HS-5 (cell line): ENCODE measurements at places on chromosomes 1 and 21.

DNA sequence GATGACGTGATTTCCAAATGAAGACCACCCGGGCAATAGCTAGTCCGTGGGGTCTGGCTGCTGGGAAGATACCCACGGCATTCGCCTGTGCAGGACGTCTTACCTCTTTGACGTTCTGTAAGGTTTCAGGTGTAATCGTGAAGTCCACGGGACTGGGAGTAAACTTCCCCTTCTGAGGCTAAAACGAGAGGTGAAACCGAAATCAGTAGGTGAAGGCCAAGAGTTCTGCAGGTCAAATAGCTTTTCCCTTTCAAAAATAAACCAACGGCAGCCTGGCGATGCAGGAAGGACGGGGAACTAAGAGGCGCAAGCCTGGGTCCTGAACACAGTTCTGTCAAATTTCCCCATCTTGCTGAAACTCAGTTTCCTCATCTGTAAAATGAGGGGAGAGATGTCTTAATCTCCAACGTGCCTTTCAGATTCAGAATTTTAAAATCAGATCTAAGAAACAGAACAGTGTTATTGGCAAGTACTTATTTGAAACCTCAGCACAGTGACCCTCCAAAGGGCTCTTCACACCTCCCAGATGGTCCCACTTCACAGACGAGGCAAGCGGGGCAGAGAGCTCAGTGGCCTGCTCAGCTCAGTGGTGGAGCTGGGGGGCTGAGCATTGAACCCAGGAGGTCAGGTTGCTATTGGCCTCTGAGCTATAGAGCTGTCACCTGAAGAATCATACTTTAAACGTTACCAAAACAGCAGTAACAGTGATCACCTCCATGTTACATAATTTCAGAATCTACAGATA, 34.7 kb downstream of the VPS26C start:
- no peak for DNase-seq

DNA sequence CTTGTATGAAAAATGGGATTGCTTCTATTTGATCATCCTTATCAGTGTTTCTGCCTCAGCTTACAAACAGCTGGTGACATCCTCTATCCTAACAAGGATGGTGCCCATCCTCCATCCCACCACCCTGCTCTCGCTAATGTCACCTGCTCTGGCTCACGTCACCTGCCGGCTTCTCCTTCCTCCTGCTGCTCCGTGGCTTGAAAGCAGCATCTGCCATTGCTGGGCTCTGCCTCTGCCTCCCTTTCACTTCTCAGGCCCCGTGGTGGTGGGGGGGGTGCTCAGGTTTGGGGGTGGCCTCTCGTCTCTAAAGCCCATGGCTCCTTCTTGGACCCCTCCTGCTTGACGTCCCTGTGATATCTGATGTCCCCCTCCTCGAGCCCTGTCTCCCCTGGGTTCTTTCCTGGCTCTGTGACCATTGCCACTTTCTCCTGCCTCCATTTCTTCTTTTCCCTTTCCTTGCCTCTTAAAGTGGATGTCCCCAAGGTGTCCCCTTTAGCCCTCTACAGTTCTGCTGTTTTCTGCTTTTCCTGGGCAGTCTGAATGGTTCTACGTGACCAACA, 135.5 kb upstream of the ERRFI1 start:
- no peak for DNase-seq

DNA sequence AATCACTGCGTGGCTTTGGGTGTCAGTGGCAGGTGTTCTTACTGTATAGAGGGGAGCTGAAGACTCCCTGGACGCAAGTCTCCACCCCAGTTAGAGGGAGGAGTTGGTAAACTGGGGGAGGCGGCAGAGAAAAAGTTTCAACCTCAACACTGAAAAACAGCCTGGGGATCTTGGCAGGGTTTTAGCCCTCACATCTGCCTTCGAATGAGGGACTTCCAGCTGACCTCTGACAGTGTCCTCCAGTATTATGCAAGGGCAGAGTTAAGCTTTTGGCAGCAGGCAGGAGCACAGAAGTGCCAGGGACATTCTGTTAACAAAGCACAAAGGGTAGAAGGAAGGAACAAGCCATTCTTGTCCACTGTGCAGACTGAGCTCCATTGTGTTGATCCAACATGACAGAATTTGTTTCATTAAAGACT, 41.2 kb upstream of the RAB4A start:
- no peak for DNase-seq

DNA sequence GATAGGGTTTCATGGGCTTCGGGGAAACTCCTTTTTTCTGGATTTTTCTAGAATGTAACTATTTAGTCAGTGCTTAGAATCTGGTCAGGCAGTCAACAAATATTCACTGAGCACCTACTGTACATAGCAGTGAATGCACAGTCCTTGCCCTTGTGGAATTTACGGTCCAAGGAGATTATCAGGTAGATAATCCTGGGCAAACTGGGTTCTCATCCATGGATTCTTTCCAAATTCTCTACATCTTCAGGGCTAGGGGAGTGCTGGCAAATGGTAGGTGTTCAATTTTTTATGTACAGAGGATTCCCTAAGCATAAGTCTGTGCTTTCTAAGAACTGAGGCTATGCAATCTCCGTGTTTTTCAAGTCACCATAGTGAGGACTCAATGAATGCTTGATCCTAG, 140.7 kb upstream of the CD34 start:
- DNase-seq: no peak

DNA sequence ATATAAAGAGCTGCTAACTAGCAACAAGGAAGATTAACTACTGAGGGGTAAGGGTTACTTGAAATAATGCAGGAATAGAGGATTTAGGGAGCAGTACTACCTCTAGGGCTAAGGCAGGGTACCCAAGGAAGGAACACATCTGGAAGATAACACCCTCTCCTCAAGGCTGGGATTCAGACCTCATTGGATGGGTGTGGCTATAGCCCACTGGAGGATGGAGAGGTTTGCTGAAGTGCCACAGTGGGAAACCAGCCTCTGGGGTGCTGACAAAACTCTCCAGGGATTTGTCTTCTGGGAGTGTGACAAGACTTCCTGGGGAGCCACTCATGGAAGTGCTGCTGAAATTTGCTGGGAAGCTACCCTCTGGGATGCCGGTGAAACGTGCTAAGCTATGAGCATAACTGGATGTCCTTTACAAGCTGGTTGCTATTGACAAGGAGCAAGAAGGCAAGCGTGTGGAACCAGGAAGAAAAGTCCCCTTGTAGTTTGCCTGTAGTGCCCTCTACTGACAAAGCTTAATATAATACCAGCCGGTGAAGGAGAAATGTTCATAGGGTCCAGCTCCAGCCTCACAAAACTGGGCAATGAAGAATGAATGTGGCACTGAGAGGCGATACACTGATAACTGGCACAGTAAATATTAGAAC, 122.8 kb upstream of the USP24 start:
- DNase-seq: no peak
